CD4-positive, alpha-beta T cell treated with Interleukin-10 for 1 hour (primary cell): ENCODE measurements at places on chromosomes 4 and X.

DNA sequence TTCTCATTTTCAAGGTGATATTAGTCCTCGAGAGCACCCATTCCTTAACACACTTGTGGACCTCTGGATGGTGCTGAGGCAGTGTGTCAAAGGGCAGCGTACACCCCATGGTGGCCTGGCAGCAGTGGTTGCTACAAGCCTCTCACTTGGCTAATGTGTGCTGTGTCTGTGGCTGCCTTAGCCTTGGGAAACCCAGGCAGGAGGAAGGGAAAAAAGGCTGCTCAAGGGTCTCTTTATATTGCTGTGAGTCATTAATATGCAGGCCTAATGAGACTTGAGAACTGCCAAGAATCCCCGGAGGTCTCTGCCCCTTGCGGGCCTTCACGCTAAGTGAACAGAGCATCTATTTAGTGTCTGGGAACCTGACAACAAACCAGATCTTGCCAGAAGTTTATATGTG is 7.0 kb downstream of the PCDH10 start:
- no peak for DNase-seq

GRCh38 chr4:177404986-177405385 is 37.3 kb downstream of the AGA start:
- DNase-seq = no peak

DNA sequence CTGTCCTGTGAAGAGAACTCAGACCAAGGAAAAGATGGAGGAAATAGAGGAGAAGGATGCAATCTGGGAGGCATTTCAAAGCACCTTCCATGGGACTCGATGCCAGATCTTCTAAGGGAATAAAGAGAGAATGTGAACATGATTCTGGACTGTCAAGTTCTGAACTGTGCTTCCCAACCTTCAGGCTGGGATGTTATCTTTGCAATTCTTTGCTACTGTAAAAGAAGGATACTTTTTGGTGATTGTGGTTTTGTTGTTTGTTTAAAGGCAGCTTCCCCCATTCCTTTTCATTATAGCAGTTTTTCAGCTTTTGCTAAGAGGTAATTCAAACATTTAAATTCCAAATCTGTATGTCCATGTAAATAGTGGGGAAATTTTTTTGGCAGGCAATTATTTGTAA is 217.3 kb downstream of the NWD2 start:
- no peak for DNase-seq

- DNase-seq = no peak
Observed at GRCh38 chrX:253451-254297, 27.5 kb upstream of the PLCXD1 start.

- DNase-seq = no peak
Observed at GRCh38 chr4:905485-906338, 26.4 kb downstream of the GAK start.

GRCh38 chr4:52126226-52126625 is 75.1 kb downstream of the SPATA18 start:
- DNase-seq = no peak

DNA sequence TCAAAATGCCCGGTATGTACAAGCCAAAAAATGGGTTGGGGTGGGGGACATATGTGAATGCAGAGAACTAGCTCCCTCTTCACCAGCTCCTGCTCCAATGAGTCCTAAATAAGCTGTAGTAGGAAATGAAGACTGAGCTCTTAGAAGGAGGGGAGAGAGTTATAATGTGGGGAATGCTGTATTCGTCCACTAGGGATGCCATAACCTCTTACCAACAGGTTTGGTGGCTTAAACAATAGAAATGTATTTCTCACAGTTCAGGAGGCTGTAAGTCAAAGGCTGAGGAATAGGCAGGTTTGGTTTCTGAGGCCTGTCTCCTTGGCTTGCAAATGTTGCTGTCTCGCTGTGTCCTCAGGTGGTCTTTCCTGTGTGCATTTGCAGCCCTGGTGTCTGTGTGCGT is 4.4 kb upstream of the INPP4B start:
- DNase-seq = no peak

DNA sequence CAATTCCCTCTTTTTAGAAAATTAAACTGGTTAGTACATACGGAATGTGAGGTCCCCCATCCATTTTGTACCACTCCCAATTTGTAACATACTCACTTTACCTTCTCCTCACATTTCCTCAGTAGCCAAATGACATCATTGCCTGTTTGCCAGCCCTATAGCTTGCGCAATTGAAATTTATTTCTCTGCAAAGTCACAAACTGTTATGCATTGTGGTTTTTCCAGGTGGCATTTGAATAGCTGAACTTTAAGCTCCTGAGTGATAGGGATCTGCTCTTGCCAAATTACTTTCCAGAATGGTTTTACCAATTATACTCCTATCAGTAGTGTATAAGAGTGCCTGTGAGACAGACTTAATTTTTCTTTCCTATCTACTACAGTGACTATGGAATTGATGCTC is 7.7 kb downstream of the COL4A5 start:
- no peak for DNase-seq

DNA sequence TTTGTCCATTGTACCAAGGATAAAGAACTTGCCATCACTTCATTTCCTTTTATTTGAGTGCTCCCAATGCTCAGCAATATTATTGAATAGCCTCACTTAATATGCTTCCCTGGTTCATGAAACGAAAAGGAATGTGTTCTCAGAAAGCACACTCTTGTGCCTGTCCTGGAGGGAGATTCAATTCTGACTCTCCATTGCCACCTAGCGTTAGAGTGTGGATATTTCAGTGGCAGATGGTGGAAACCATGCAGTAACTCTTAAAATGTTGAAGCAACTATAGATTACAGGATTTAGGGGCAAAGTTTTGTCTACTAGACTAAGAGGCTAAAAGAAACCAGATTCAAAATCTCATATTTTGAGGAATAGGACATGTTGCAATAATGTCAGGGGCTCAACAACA is 36.0 kb downstream of the GAB3 start:
- DNase-seq = peak; percentile 74

GRCh38 chr4:68734095-68734494 is 63.6 kb upstream of the UGT2B15 start:
- DNase-seq = no peak

- no peak for DNase-seq
Observed at GRCh38 chrX:147891896-147892295, 19.8 kb upstream of the FMR1 start.

GRCh38 chr4:140358281-140358680 is 15.2 kb upstream of the SCOC start:
- no peak for DNase-seq

GRCh38 chr4:109916027-109916409 is 3.3 kb downstream of the EGF start:
- no peak for DNase-seq

- DNase-seq = no peak
Observed at GRCh38 chr4:110612631-110613269, 10.1 kb downstream of the PITX2 start.

DNA sequence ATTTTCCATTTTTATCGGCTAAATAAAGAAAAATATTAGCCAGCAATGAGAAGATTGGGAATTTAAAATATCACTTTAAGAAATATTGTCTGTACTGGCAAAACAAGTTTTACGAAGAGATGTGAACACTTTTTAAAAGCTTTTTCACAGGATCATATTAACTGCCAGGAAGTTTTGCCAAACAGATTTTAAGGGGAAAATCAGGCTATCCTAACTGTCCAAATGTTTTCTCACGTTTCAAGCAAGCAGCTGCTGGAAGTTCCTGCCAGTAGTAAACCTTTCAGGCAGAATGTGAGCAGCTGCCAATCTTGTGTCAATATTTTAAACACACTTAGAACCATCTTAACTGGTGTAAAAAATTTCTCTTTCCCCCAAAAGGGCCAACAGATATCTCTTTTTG is 101.1 kb downstream of the ADGRL3 start:
- no peak for DNase-seq

DNA sequence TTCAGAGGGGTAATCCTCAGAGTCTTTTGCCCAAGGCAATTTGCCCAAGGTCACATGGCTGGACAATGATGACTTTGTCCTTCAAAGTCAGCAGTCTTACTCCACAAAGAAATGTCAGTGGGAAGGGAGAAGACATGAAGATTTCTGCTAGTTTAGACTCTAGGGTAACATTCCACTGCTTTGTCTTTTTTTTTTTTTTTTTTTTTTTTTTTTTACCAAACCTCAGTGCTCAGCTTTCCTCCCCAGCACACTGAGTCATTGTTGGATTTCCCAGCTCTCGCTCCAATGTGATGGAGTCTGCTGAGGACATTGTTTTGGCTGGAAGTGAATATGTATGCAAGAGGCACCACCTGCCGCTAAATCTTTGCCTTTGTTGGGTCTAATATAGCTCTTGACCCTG is 7.2 kb upstream of the C1QTNF7 start:
- no peak for DNase-seq

GRCh38 chr4:610411-611261 is 14.7 kb upstream of the PDE6B start:
- no peak for DNase-seq

DNA sequence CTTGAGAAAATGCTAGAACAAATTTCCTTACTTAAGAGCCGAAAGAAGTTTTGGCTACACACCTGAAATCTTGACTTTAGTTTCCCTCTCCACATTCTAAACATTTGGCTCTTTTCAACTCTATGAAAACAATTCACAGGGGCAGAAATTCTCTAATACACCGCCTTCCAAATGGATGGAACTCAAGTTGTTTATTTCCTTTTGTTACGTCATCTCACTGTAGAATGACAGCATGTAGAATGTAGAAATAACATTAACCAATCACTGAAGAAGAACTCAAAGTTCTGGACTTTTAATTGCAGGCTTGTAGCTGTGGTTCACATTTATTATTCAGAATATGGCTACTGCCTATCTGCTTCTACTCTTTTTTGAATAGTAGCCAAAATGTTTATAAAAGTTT is 1.9 kb downstream of the DMP1 start:
- no peak for DNase-seq

DNA sequence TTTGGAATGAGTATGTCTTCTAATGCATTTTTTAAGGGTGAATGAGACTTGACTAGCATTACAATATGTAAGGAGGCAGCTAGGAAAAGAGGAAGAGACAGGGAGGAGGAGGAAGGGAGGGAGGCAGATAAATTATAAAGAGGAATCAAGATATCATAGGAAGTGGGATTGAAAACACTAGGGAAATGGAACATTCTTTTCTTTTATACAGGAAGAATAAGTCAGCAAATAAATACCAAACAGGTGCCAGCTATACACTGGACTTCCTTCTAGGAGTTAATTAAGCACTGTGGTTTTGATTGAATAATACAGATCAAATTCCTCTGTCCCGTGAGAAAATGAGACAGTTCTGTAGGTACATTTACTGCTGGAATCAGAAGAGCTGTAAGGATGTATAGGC is 78.6 kb downstream of the PACRGL start:
- no peak for DNase-seq
